ENCODE measurements at places on chromosomes 2 and 18.

DNA sequence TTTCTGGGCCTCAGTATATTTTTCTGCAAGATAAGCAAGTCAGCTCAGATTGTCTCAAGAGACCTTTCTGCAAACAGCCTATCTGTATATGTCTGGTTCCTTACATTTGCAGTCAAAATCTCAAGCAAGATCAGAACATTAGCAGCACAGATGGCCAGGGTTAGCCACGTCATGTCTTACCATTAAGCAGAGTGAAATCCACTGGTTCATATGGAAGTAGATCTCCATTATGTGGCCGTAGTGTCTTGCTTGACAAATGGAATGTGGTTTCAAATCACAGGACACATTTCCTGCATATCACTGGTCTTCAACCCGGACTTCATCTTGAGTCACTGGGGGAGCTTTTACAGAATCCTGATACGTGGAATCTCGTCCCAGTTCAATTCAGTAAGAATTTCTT is 500.2 kb downstream of the FBXO15 start:
- no peak for DNase-seq
- H3K36me3 ChIP-seq, result no peaks in the 10 kb centered on the region
- no peak overlapping the region for H3K27ac ChIP-seq
- no peaks in the 10 kb centered on the region for H3K27me3 ChIP-seq
- H3K4me1 ChIP-seq, result no peaks in the 10 kb centered on the region

- H3K4me1 ChIP-seq, result no peaks in the 10 kb centered on the region
- no peak for DNase-seq
- no peak overlapping the region for H3K27ac ChIP-seq
- H3K4me3 ChIP-seq, result no peak overlapping the region
- no peaks in the 10 kb centered on the region for H3K27me3 ChIP-seq
Measured at GRCh38 chr2:61478086-61478485, 7.2 kb upstream of the USP34 start.

DNA sequence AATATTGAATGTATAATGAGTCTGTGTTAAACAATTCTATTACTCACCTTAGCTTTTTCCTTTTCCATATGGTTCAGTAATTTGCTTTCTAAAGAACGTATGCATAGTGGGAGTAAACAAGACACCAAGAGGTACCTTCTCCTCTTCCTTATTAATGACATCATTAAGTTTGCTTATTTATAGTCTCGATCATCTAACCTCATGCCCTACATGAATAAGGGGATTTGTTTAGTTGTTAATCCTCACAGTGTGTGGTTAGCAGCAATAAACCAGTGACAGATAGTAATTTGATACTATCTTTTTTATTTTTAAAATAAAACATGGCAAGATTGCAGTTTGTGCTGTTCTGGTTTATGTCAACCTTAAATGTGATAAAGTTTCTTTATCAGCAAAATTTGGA is 69.7 kb downstream of the COBLL1 start:
- DNase-seq, result no peak
- no peak overlapping the region for H3K27ac ChIP-seq
- no peaks in the 10 kb centered on the region for H3K4me1 ChIP-seq
- no peaks in the 10 kb centered on the region for H3K27me3 ChIP-seq
- no peak overlapping the region for H3K4me3 ChIP-seq

GRCh38 chr18:741931-742512 is 29.6 kb upstream of the ENOSF1 start:
- H3K27ac ChIP-seq, result peak overlapping the region; percentile 9
- H3K27me3 ChIP-seq, result no peaks in the 10 kb centered on the region
- H3K36me3 ChIP-seq, result peaks cover 90% of the 10 kb centered on the region
- no peaks in the 10 kb centered on the region for H3K4me1 ChIP-seq

DNA sequence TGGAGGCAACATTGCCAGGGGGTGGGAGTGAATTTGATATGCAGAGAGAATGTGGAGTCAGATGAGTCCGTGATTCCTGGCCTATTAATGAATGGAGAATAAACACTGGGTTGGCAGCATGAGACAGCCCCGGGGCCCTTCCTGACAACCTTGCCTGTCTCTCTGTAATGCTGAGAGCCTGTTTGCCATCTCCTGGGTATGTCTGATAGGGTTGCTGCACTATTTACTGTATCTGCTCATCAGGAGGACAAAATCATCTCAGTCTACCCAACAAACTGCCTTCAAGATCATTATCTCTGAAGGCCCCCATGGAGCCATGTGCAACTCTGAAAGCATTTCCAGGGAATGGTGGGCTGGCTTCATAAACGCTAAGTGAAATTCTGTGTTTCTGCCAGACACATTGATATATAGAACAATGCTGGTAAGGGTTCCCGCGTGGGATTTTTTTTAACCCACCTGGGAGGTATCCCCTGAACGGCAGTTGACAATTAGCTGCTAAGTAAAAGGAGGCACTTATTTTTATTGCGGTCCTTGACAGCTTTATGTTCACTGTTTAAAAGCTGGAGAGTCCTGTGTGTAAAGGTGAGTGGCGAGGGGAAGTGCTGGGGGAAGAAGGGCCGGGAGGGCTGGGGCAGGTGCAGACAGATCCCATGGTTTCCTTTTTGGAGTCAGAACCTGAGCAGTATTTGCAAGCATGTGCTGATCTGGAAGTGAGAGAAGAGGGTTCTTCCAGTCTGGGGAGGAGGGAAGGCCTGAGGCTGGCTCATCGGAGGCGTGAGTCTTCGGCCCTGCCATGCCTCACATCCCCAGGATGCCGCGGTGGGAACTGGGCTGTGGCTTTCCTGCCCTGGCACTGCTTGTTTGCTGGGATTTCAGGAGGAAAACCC is 64.8 kb downstream of the ARHGAP25 start:
- no peak for DNase-seq
- no peaks in the 10 kb centered on the region for H3K36me3 ChIP-seq

DNA sequence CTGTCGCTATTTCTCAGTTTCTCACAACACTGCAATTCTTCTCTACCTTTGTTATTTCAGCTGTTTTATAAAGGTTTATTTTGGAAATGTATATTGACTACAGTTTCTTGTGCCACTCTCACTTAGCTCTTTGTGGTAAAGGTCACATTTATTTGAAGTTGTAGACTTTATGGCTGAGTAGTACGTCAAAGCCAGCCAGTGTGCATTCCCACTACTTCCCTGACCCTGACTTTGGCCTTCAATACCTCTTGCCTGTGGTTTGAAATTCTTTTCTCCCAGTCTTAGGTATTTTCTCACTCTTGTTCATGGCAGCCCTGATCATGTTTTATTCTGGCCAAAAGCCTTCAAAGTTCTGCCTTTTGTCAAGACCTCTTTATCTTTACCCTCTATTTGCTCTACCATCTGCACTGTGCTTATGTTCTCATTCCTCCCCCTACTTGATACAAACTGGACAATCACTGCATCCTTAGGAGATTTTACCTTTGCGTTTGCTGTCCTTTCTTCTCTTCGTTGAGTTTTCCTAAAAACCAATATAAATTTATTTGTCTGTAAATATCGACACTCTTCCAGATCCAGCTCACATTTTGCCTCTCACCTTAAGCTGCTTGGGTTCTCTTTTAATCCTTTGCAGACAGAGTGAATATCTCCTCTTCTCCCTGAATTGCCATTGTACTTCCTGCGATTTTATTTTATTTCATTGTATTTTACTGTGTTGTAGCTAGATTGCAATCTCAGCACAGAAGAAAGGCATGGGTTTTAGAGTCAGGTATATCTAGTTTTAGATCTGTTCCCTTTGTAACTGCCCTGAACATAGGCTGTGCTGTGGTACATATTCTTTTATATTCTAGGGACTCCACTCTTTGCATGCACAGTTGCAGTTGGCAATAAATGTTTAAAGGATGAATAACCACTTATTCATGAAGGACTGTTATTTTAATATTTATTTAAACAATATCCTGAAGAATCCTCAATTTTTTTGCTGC is 31.2 kb downstream of the GULP1 start:
- no peaks in the 10 kb centered on the region for H3K4me1 ChIP-seq
- H3K27ac ChIP-seq, result no peak overlapping the region

DNA sequence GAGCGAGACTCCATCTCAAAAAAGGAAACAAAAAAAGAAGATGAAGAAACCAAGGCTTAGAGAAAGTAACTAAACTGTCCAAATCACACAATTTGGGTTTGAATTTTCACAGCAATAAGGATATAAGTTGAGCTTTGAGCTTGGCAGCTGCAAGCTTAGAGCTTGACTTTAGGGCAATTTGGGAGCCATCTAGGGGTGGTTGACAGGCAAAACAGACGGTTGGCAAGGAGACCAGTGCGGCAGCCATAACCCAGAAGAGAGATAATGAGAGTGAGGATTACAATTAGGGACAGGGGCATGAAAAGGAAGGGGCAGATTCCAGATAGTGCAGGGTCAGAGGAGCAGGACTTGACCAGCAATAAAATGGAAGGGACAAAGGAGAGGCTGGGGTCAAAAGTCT is 382.2 kb upstream of the HNRNPA3 start:
- peaks cover 1% of the 10 kb centered on the region for H3K27me3 ChIP-seq
- H3K4me3 ChIP-seq, result no peak overlapping the region
- H3K4me1 ChIP-seq, result no peaks in the 10 kb centered on the region
- no peaks in the 10 kb centered on the region for H3K36me3 ChIP-seq
